ENCODE measurements at places on chromosomes 1 and 21.
A peak's percentile ranks its signal among the peaks of the same experiment; 100 is the strongest.

DNA sequence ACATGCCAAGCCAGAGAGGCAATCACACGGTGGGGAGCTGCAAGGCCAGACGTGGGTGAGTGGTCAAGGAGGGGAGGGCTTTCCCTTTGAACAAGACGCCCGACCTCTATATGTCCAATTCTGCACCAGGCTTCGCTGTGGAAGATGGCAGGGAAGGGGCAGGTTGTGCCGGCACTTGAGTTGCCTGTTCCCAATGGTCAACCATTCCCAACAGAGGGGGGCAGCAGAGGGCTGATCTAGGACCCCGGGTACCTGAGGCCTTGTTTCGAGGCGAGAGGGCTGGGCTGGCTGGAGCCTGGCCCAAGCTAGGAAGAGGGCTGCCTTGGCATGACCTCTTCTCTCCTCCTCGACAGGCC is 64.9 kb downstream of the TMEM53 start:
- DNase-seq = peak; percentile 64

- peak; percentile 11 for DNase-seq
Measured at GRCh38 chr1:55702064-55702463, 486.9 kb upstream of the USP24 start.

- no peak for DNase-seq
Measured at GRCh38 chr1:100506217-100506616, 31.7 kb upstream of the GPR88 start.

DNA sequence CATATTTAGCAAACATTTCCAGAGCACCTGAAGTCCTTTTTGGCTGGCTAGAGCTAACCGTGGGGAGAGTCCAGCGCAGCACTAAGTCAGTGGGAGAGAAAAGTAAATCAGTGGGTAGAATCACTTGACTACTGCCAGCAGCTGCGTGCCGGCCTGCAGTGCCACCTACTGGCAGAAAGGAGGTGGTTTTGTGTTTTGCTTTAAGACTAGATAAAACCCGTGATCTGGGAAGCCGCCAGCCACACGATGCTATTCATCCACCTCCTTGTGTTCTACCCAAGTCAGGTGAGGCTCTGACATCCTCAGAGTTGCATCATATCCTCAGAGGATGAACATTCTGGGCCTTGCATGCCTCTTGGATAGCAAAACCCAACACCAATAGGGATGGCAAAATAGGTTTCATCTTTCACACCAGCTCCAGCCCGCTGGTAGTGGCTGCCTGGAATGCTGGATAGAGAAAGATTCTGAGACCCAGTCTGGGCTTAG is 14.1 kb upstream of the HEYL start:
- peak; percentile 39 for DNase-seq

GRCh38 chr1:26166719-26167281 is 2.0 kb downstream of the C1orf232 start:
- no peak for DNase-seq

Data from SHP77 (cell line).